ENCODE measurements at places on chromosomes 11 and 22. TPM values are rescaled to one million over a fixed set of nuclear protein-coding genes. Genes with fewer than 3 reads are reported as not detected.
A peak's percentile ranks its signal among the peaks of the same experiment; 100 is the strongest.

DNA sequence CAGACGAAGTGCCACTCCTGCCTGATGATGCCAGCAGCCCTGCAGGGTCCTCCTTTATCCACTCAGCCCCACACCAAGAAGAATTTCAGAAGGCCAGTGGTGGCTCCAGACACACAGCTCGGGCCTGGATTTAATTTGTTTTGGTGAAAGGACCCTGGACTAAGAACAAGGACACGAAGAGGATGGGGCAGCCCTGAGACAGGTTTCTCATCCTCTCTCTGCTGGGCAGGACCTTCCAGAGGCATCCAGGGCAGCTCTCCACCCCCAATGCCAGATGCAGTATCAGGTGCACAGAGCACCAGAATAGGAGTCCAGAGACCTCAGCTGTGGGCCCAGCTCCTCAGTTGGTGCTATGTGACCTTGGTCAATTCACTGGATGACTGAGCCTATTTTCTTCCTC is 72.0 kb downstream of the TRIM29 start:
- H3K27ac ChIP-seq: no peak overlapping the region
- DNase-seq: peak; percentile 64
- peaks cover 5% of the 10 kb centered on the region for H3K4me1 ChIP-seq
- no peak overlapping the region for H3K4me3 ChIP-seq

GRCh38 chr11:64451856-64452255 is 92.9 kb downstream of the RPS6KA4 start:
- no peaks in the 10 kb centered on the region for H3K27me3 ChIP-seq
- no peak overlapping the region for H3K4me3 ChIP-seq
- no peak for DNase-seq

DNA sequence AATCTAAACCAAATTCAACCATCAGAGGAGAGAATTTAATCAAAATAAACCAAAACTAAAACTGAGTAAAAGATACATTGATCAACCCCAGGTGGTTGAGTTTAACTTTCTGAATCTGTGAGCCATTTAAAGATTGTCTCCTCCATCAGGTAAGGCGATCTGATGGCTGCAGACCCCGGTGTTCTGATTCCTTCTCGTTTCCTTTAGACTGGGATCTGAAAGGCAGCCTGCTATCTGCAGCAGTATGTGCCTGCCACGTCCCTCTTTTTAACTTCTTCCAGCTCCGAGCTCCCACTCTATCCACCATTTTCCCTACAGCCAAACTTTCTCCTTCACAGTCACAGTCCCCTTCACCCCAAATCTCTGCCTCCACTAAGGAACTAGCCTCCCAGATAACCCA is 66.1 kb upstream of the ARHGAP32 start:
- H3K36me3 ChIP-seq: no peaks in the 10 kb centered on the region
- no peak overlapping the region for H3K4me3 ChIP-seq

- H3K4me3 ChIP-seq: no peak overlapping the region
- no peak for DNase-seq
- no peak overlapping the region for H3K27ac ChIP-seq
- no peaks in the 10 kb centered on the region for H3K36me3 ChIP-seq
- peaks cover 5% of the 10 kb centered on the region for H3K4me1 ChIP-seq
- no peaks in the 10 kb centered on the region for H3K27me3 ChIP-seq
These were observed 27.9 kb upstream of the SLC36A4 start for GRCh38 chr11:93225662-93226061.

Gene ANGPTL5
- 0.42 TPM for total RNA-seq

- no peaks in the 10 kb centered on the region for H3K36me3 ChIP-seq
- no peak overlapping the region for H3K4me3 ChIP-seq
- peaks cover 5% of the 10 kb centered on the region for H3K27me3 ChIP-seq
- DNase-seq: no peak
- H3K4me1 ChIP-seq: no peaks in the 10 kb centered on the region
These were observed 12.8 kb downstream of the MAPK8IP2 start for GRCh38 chr22:50613291-50613981.

- no peak overlapping the region for H3K4me3 ChIP-seq
- peaks cover 4% of the 10 kb centered on the region for H3K4me1 ChIP-seq
- no peaks in the 10 kb centered on the region for H3K36me3 ChIP-seq
- no peaks in the 10 kb centered on the region for H3K27me3 ChIP-seq
These were observed 37.7 kb downstream of the NARS2 start for GRCh38 chr11:78536933-78537332.

GRCh38 chr11:17314232-17314547 is 37.4 kb upstream of the NCR3LG1 start:
- no peaks in the 10 kb centered on the region for H3K4me1 ChIP-seq
- H3K27me3 ChIP-seq: no peaks in the 10 kb centered on the region
- no peak overlapping the region for H3K4me3 ChIP-seq
- peaks cover 25% of the 10 kb centered on the region for H3K36me3 ChIP-seq
- DNase-seq: no peak

DNA sequence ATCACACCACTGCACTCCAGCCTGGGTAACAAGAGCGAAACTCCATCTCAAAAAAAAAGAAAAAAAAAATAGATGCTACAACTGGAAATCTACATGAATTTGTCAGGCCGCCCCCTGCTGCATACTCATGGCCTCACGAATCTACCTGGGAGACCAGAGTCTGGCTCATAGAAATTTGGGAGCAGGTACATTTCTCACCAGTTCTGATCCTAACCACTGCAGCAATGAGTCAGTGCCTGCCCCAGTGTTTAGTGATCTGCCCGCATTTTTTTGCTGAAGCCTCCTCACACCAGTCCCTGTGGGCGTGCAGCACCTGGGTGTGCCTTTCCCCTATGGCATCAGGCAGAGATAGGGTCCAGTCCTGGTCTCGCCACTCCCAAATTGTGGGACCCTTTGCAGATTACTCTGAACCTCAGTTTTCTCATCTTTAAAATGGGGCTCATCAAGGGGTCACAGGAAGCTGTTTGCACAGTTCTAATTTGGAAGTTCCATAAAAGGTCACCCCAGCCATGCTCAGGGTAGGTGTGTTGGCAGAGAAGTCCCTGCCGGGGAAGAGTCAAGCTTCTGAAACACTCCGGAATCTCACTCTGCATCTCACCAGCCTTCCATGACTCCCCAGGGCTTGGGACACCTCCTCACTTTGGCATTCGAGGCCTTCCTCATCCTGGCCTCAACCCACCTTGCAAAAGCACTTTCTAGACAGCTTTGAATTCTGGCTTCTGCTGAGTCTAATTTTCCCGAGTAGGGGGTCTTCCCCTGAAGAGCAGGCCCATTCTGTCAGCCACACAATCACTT is 39.3 kb upstream of the LINC01488 start:
- peak overlapping the region; percentile 79 for H3K27ac ChIP-seq
- H3K4me3 ChIP-seq: no peak overlapping the region

GRCh38 chr11:121586750-121587149 is 134.0 kb upstream of the SORL1-AS1 start:
- H3K27ac ChIP-seq: no peak overlapping the region
- no peak for DNase-seq
- no peaks in the 10 kb centered on the region for H3K36me3 ChIP-seq

Gene SNX19
- total RNA-seq: 87.6 TPM

Gene OR4A16
- not detected for total RNA-seq

Gene TPBGL
- total RNA-seq: not detected

DNA sequence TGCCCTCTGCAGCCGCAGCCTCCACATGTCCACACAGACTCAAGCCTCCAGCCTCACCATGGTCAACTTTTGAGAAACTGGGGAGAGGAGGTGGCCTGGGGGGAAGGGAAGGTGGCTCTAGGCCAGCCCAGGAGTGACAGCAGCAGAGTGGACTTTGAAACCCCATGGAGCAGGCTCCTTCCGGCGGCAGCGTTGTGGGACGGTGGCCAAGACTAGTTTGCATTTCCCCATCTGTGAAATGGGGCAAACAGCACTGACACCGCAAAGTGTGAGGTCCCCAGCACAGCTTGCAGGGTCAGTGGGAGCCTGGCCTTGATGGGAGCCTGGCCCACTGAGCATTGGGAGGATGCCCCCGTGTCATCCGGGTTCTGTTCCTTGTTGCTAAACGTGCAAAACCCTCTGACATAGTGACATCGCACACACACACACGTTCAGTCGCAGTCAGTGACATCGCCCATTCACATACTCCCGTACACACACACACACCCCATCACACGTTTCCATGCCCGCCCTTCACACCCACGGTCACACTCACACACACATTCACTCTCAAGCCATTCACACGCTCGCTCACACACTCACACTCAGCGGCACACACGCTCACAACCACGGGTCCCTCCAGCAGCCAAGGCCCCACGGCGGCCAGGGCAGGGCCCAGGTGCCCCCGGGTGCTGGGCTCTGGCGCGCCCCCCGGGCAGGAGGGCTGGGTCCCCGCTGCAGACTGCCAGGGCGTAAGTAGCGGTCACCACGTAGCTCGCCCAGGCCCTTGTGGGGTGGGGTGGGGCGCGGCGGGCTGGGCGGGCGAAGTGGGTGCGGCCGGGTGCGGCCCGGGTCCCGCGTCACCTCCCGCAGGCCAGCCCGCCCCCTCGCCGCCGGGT is 585 bp downstream of the CYB5R3 start:
- no peaks in the 10 kb centered on the region for H3K27me3 ChIP-seq
- H3K4me1 ChIP-seq: peaks cover 58% of the 10 kb centered on the region
- no peaks in the 10 kb centered on the region for H3K36me3 ChIP-seq
- peak overlapping the region; percentile 93 for H3K27ac ChIP-seq
- DNase-seq: no peak

- H3K27ac ChIP-seq: no peak overlapping the region
- no peak overlapping the region for H3K4me3 ChIP-seq
- peaks cover 6% of the 10 kb centered on the region for H3K4me1 ChIP-seq
- no peak for DNase-seq
- H3K27me3 ChIP-seq: no peaks in the 10 kb centered on the region
These were observed 38.4 kb downstream of the ZC3H12C start for GRCh38 chr11:110131386-110132123.

GRCh38 chr11:1267441-1268100 is 41.9 kb downstream of the TOLLIP start:
- no peaks in the 10 kb centered on the region for H3K27me3 ChIP-seq
- H3K4me1 ChIP-seq: peaks cover 13% of the 10 kb centered on the region
- peaks cover 15% of the 10 kb centered on the region for H3K36me3 ChIP-seq
- H3K4me3 ChIP-seq: no peak overlapping the region
- DNase-seq: no peak
- H3K27ac ChIP-seq: no peak overlapping the region

DNA sequence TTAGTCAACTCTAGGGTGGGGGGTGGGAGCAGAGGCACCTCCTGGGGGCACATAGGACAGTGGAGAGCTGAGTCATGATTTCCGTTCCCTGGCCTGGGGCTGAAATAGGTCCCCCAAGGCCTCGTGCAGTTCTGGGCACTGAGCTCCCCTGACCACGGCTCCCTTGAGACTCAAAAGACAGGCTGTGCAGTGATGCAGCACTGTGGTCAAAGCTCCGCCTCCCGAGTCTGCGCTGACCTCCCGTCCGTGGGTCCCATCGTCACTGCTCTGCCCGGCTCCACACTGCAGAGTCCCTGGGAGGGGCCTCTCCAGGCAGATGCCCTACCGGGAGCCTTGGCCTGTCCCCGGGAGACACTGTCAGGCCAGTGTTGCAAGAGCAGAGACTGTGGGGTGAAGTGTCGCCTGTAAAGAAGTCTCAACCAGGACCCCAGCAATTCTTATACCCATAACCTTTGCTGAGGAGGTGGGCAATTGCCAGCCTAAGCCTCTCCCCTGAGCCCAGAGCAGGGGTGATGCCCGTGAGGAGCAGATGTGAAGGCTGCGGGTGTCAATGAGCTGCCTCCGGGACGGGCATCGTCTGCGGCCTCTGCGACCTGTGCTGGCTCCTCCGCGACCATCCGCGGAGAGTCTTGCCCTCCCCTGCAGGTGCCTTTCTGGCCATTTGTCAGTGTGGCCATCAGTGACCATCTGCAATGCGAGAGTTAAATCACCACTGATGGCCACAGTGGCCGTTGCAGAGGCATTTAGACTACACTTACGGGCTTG is 877.3 kb downstream of the BRD1 start:
- DNase-seq: peak; percentile 78
- H3K27me3 ChIP-seq: no peaks in the 10 kb centered on the region
- no peaks in the 10 kb centered on the region for H3K4me1 ChIP-seq
- no peak overlapping the region for H3K27ac ChIP-seq
- no peaks in the 10 kb centered on the region for H3K36me3 ChIP-seq
- H3K4me3 ChIP-seq: no peak overlapping the region

DNA sequence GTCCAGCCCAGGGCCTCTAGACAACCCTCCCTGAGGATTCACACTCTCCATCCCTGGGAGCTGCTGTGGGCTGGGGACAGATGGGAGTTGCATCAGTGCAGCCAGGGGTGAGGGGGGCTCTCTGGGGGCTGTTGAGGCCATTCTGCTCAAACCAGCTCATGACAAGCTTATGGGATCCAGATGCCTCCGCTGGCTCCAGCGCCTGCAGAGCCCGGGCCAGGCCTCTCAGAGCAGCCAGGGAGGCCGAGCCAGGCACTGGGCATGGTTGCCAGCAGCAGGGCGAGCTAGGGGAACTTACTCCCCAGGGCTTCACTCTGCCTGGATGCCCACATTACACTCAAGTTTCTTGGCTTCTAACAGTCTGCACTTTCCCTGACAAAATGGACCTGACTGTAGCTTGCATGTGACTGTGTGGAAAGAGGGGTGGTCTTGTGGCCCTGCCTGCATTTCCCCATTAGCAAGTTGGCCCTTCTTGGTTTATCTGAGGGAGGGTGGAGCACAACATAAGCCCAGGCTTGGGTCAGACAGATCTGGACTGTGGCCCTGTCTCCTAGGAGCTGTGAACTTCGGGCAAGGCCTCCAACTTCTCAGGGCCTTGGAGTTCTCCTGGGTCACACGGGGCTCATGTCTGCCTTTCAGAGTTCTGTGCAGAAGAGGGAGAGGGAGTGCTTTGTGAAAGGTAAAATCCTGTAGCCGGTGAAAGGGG is 34.5 kb upstream of the CYB5R3 start:
- no peak overlapping the region for H3K4me3 ChIP-seq
- peaks cover 81% of the 10 kb centered on the region for H3K4me1 ChIP-seq
- no peak for DNase-seq
- H3K27ac ChIP-seq: peak overlapping the region; percentile 95
- no peaks in the 10 kb centered on the region for H3K27me3 ChIP-seq

DNA sequence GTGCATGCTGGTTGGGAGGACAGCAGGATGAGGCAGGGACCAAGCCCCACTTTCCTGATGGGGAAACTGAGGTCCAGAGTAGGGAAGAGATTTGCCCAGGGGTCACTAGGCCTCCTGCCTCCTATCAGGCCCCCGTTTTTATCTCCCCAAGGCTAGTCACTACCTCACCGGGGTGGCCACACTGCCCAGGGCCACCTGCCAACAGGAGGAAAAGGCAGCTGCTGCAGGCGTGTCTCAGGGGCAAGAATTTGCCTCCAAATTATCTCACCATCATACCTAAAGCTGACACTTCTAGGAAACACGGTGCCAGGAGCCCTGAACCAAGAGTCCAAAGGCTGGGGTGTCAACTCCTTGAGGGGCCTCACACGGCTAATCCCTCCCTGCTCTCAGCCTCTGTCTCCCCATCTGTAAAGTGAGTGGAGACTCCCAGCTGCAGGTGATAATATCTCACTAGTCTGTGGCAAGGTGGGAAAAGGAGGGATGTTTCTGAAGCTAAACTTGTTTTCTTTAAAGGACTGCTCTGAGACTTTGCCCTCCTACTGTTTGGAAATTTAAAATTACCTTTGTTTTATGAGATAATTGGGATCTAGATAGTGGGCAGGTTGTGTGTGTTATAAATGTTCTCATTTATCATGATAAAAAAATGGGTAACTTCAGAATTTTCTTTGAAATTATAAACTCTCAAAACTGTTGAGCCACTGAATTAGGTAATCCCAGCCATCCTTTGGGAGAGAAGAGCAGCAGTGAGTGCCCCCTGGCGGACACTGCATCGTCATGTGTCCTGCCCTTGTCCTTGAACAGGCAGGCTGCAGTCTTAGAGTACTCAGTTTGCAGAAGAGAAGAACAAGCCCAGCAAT is 60.0 kb downstream of the MYO7A start:
- no peak overlapping the region for H3K4me3 ChIP-seq
- no peak overlapping the region for H3K27ac ChIP-seq
- peak; percentile 93 for DNase-seq

Gene THY1
- total RNA-seq: 36.0 TPM

Gene GALNT18
- 29.1 TPM for total RNA-seq

Gene TEX12
- not detected for total RNA-seq
